Nephron progenitor cell (in vitro differentiated cells): ENCODE measurements at places on chromosomes 5 and 9.

- DNase-seq, result no peak
Observed at GRCh38 chr5:17428176-17428800, 69.7 kb upstream of the TAF11L2 start.

GRCh38 chr5:53355931-53356330 lies 124.5 kb upstream of the FST start:
- DNase-seq, result no peak

DNA sequence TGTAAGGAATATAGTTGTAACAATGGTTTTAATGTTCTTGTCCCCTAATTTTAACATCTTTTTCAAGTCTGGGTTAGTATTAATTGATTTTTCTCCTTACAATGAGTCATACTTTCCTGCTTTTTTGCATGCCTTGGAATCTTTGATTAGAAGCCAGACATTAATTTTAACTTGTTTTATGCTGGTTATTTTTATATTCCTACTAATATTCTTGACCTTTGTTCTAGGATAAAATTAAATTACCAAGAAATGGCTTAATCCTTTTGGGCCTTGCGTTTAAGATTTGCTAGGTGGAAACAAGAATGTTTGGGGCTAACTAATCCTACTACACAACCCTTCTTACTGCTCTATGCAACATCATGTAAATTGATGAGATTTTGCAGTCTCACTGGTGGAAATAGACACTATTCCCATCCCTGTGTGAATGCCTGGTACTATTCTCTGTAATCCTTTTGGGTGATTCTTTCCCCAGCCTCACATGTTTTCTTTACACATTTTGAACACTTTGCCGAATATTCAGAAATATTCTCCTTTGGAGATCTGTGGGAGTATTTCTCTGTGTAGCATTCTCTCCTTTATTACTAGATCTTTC lies 47.2 kb downstream of the ZCCHC7 start:
- no peak for DNase-seq

DNA sequence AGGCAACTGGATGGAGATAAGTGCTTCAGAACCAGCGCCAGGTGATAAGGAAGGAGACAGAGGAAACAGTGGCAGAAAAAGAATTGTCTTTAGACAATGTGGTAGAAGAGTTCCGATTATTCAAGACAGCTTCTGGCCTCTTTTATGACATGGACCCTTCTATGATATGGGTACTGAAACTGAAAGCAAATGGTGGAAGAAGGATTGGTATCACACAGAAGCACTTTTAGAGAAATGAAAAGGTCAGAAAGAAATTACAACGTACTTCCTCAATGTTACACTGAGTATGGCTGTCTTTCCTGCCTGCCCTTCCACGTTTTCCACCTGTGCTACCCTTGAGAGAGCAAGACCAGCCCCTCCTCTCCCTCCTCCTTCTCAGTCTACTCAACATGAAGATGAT lies 959.3 kb downstream of the DNAH5 start:
- DNase-seq, result no peak

DNA sequence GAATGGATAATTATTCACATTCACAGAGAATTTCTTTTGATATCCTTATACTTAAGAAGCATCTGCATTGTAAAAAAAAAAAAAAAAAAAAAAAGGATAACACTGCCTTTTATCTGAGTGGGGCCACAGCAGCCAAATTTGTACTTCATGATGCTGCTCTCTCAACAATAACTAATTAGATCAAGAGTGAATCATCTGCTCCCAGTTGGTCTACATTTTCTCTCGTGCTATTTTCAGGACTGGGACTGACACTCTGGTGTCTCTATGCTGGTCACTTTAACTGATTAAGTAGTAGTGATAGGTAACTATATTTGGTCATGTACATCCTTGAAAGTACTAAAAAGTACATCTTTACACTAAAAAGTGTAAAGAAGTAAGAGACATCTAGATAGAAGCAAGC lies 90.1 kb downstream of the RFX3 start:
- DNase-seq, result no peak

- no peak for DNase-seq
Observed at GRCh38 chr9:68951879-68952659, 61.8 kb downstream of the PRKACG start.

- DNase-seq, result no peak
Observed at GRCh38 chr9:87381746-87382145, 115.9 kb upstream of the DAPK1 start.

- no peak for DNase-seq
Observed at GRCh38 chr9:89398621-89399020, 80.3 kb downstream of the SECISBP2 start.

- DNase-seq, result no peak
Observed at GRCh38 chr9:131731237-131731636, 8.6 kb downstream of the RAPGEF1 start.

DNA sequence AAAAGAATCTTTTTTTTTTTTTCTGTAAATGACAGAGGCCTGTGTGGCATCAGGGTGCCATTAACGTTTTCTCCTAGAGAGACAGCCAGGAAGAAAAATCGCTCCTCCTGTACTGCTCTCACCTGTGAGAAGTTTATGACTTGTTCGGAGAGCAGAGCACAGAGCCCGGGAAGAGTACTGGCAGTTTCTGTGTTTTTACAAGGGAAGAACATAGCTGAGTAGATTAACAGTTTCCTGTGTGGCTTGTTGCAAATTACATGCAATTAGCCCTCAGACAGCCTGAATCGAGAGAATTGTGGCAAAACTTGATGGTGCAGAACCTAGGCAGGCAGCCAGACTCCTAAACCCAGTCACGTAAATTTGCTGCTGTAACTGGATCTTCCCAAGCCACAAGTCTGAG lies 32.1 kb downstream of the PRKACG start:
- DNase-seq, result peak; percentile 43

DNA sequence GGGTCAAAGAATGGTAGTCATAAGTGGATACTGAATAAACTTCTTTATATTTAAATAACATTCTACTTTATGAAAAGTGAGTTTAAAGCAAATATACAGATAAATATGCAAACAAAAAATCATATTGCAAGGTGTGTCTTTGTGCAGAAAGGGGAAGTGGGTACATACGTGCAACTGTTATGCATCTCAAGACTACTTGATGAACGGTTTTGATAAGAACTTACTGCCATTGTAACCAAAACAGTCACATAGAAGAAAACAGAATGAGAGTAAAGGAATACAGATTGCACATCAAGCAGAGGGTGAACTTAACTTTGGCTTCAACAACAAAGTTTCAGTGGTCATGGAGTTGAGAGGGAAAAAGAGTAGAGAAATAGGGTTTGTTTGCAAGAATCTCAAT lies 9.9 kb downstream of the CAMK4 start:
- DNase-seq, result no peak

DNA sequence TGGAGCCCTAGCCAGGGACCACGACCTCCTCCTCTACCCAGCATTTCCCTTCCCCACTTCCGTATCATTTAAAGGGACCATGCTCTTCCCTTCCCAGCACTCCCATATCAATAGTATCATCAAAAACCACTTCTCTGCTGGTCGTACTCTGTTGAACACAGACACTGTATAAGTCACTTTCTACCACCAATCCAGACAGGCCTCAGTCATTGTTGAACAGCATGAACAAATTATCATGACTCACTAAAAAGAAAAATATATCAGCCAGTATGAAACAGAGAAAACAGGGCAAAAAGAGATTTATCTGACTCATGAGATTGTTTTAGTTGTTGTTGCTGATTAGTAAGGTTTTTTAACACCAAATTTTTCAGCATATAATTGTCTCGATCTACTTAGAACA lies 89.8 kb downstream of the CDKN2A start:
- DNase-seq, result no peak

DNA sequence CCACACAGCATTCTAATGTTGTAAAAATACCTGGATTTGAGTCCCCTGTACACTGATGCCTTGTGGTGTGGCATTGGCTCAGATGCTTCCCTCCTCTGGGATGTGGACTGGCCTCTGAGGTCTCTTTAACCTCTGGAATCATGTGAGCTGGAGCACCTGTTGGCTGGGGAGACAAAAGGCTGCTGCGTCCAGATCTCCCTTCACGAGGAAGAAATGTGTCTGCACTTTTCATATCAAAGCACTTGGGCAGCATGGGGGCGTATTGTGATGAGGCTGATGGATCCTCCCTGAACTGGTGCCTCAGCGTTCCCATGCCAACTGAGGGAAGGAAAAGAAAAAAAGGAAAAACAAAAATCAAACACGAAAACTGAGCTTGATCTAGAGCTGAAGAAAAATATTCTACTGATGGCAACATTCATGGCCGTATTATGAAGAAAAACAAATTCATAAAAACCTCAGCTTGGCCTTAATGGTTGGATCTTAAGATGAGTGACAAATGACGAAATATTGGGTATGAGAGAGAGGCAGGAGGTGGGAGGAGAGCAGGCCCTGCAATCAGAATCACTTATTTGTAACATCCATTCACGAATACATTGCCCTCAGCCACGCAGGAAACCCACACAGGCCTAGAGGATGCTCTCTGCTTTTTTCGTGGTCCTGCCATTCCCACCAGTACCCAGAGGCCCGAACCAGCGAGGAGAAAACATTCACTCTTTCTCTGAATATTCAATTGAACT lies 26.2 kb downstream of the GRIA1 start:
- no peak for DNase-seq

DNA sequence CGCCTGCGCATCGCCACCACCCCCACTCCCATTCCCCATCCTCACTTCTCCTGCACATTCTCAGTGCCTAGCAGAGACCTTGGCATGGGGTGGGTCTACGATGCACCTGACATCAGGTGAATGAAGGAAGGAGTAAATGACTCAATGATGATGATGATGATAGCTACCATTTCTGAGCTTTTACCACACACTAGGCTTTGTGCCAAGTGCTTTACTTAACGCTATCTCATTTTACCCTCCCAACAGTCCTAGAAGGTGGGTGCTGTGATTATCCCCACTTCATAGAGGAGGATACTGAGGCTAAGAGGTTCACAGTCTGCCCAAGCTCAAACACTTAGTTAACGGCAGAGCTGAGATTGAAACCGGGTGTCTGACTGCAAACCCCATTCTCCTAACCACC lies 27.1 kb downstream of the CAMK2A start:
- DNase-seq, result no peak

DNA sequence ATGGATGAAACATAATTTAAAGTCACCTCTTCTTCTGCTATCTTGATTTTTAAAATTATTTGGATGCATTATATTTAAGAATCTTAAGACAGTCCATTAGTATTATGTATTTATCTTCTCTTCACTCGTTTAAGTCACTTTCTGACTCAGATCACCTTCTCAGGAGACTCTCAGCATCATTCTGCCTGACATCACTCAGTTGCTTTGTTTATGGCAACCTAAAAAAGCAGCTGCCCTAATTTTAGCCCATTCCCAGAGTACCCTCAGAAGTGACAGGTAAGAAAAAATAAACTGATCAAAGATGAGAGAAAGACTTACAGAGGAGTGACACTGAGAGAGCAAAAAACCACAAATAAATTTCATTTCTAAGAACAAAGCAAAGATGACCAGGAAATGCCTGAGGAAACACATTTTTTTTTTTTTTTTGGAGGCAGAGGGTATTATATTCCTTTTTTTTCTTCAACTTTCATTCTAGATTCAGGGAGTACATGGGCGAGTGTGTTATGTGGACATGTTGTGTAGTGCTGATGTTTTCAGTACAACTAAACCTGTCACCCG lies 140.5 kb downstream of the MUSK start:
- DNase-seq, result no peak
